ENCODE measurements at places on chromosomes 1 and 21.
A peak's percentile ranks its signal among the peaks of the same experiment; 100 is the strongest.

DNA sequence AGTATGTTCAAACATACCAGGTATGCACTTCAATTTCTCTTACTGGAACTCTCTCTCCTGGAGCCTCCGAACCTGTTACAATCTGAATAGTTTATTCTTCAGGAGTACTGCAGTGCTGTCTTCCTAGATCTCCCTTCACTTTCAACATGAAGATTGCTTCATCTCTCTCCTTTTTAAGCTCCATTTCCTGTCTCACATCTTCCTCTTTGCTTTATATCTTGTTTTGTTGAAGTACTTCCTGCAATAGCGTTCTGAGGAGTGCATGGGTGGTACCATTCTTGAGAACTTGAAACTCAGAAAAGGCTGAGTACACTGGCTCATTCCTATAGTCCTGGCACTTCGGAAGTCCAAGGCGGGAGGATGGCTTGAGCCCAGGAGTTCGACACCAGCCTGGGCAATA, 15.7 kb upstream of the C1orf146 start:
- peak; percentile 38 for DNase-seq

- no peak for DNase-seq
These were observed 380.0 kb upstream of the ADGRL2 start for GRCh38 chr1:81420760-81421159.

DNA sequence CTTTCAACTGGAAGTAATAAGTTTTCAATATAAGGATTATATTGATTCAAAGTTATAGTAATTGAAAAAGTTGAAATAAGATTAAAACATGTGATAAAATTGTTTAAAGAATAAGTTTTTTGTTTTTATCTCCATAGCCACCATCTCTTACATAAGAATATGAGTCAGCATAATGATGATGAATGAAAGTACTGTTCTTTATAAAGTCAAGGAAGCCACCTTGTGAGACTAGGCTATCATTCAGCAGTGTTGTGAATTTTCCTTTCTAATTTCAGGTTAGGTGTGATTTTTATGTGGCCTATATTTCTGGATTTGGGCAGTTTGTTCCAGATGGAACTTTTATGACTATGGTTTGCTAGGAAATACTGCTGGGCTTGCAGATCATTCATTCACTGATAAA, 22.4 kb upstream of the ASB17 start:
- DNase-seq, result peak; percentile 45

DNA sequence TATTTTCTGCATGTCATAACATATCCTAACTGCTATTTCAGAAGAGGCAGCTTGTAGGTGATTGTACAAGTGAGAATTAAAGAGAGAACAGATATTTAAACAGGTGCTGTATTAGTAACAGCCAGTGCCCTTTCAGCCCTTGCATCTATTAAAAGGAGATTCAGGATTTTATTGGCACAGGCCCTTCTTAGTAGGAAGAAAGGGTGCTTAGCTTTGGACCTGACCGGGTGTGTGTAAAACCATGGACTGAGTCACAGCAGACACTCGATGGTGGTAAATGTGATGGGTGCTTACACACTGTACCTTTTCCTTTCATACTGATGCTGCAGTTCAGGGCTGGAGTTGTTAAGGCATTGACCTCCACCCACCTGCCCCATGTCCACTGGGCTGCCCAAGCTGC, 12.7 kb upstream of the CD101 start:
- DNase-seq, result no peak

DNA sequence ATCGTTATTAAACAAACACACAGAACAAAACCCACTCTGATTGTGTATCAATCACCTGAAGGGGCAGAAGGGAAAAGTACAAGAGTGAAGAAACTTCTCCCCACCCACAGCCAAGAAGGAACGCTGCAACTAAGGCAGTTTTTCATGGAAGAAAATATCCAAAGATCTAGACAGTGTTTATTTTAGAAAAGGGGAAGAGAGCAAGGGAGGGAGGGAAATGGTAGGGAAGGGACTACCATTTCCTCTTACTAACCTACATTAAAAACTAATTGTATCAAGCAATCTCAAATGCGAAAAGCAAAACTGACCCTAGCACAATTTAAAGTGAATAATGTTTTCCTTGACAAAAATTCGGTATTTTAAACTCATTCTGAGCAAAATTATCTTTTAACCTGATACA, 3.5 kb downstream of the NRIP1 start:
- no peak for DNase-seq

Measured in amniotic epithelial cell (primary cell).